Mucosa of gallbladder (tissue), 1 donor: ENCODE measurements at places on chromosomes 3 and 15. TPM values are rescaled to one million over a fixed set of nuclear protein-coding genes. Genes with fewer than 3 reads are reported as not detected.

DNA sequence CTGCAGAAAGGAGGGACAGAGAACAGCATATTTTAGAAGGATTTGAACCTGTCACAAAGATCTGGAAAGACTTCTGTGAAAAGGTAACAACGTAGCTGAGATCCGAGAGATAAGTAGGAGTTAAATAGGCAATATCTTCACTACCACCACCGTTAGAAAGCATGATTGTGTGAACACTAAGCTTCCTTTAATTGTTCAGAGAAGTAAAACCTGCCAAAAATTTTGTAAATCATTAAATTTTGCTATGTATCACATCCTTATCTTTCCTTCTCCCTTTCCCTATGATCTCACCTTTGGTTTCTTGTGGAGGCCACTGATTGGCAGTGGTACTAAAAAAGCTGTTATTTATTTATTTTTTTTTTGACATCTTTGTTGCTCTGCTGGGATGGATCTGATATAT, 346.9 kb downstream of the NLGN1 start:
- no peak for DNase-seq

DNA sequence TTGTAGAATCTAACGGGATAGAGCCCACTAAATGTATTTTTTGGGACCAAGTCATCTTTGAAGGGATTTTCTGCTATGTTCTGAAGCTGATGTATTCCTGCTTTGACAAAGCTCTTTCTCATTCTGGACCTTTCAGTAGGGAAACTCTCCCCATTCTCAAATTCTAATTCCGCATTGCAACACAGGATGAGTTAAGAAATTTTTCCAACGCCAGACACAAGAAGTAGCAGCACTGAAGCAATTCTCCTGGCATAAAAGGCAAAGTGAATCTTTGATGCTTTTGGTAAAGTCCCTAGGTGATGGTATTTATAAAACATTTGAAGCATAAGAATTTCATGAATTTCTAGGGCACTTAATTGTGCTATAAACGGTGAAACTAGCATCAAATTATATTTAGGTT, 76.8 kb downstream of the ZPLD1 start:
- DNase-seq, result no peak

GRCh38 chr3:82217571-82217970, 456.1 kb upstream of the GBE1 start:
- DNase-seq, result no peak

- DNase-seq, result no peak
Observed at GRCh38 chr3:131053043-131053859, 26.6 kb downstream of the NEK11 start.

GRCh38 chr15:73647259-73648013, 14.2 kb upstream of the NPTN start:
- DNase-seq, result no peak

DNA sequence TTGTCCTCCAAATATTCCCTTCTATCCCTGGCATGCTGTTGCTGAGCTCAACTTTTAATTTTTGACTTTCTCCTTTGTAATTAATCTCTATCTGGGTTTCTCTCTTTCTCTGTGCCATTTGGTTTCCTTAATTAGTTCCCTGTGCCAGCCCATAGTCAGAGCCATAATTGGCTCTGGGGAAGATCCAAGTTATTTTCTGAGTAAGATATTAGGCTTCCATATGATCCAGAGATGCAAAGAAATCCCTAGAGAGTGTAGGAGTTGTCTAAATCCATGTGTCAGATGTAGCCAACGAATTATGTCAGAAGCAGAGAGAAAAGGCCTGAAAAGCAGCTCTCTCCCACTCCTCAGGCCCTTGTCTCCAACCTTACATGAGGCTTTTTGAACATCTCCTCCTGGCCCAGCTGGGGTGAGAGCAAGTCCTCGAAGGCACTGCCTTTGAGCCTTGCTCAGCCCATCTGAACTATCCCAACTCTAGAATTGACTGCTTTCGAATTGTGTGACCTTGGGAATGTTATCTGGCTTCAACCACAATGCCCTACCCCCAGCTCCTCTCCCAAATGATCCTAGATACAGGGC, 46.4 kb downstream of the MOBP start:
- DNase-seq, result no peak

DNA sequence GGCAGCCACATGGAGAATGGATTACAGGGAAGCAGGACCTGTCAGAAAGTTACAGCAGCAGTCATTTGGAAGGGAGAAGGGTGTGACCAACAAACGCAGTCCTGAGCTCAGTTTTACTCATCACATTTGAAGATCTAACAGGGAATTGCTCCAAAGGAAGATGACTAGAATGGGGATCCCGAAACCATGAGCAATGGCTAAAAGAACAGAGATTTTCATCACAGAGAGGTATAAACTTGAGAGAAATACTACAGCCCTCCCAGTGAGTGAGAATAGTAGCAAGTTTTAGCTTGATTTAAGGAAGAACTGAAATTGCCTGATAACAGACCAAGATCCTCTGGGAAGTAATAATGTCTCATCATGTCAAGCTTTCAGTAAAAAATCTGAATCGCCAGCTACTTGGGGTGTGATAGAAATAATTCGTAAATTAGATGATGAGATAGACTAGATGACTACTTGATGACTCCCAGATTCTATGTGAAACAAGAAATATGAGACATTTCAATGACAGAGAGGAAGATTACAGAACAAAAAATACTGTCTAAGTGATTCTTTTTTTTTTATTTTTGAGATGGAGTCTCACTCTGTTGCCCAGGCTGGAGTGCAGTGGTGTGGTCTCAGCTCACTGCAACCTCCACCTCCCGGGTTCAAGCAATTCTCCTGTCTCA, 16.9 kb downstream of the CD47 start:
- no peak for DNase-seq

DNA sequence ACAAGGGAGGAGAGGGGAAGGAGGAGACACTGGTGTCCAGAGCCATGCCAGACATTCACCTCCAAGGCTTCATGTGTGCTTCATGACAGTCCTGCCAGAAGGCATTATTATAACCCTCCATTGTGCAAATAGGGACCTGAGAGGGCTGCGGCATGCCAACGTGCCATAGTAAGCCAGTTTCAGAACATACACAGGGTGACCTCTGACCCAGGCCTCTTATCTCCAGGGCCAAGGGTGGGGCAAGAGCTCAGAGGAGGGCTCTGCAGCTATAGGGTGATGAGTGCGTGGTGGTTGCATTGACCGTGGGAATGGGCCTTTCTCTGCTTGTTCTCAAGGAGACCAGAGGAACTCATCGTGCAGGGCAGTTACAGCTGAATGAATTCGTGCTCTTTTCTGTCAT, 9.7 kb upstream of the ACSBG1 start:
- no peak for DNase-seq

DNA sequence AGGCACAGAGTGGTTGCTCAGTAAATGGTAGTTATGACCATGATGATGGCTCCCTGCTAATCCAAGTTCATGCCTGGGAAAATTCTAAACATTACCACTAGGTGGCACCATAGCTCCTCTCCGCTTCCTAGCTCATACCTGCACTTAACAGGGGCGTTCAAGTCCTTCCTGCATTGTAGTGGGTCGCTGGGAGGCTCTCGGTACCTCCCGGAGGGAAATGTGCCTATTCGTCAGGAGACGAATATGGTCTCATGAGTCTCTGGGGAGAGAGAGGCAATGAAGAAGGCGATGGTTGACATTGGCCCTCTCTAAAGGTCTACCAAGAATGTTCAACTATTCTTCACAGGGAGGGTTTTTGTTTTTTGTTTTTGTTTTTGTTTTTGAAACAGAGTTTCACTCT, 10.9 kb downstream of the MESP1 start:
- peak; percentile 69 for DNase-seq

GRCh38 chr3:58670506-58671135, 4.0 kb upstream of the FAM3D start:
- DNase-seq, result no peak

DNA sequence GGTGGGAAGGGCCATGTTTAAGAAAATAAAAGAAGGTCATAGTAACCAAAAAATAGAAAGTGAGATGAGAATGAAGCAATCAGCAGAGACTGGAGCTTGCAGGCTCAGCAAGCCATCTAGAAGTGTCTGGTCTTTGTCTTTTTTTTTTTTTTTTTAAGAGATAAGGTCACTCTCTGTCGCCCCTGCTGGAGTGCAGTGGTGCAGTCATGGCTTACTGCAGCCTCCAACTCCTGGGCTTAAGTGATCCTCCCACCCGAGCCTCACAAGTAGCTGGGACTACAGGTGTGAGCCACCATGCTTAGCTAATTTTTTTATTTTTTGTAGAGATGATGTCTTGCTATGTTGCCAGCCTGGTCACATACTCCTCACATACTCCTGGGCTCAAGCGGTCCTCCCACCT, 36.2 kb downstream of the GXYLT2 start:
- no peak for DNase-seq

DNA sequence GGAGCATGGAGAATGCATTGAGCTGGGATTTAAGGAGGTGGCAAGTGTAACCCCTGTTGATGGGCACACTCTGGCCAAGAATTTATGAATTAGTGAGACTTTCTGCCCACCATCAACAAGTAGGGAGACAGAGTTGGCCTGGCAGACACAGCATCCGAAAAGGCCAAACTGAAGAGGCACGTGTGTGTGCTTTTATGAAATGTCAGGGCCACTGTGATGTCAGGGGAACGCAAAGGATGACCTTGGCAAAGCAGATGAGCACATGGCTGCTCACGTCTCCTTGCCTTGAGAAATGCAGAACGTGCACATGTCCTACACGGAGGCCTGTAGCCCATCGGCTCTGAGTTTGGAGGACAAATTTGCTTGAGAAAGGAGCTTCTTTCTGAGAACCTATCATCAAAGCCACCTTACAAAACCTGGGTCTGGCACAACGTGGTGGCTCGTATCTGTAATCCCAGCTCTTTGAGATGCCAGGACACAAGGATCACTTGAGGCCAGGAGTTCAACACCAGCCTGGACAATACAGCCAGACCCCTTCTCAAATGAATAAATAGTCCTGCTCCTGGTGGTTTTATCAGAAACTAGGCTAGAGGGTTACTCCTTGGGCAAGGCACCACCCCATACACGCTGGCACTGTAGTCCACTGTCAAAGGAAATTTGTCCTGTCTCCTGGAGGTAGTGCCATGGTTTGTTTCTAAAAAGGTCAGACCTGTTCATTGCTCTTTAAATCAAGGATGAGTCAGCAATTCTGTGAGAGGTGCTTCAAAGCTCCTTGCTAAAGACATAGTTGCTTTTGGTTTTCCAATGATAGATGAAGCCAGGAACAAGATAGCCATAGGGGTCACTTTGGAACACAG, 941 bp upstream of the SH3BP5 start:
- no peak for DNase-seq

GRCh38 chr3:86930831-86931230, 60.1 kb downstream of the VGLL3 start:
- DNase-seq, result no peak

GRCh38 chr3:128524374-128525299, 31.6 kb upstream of the GATA2 start:
- no peak for DNase-seq

DNA sequence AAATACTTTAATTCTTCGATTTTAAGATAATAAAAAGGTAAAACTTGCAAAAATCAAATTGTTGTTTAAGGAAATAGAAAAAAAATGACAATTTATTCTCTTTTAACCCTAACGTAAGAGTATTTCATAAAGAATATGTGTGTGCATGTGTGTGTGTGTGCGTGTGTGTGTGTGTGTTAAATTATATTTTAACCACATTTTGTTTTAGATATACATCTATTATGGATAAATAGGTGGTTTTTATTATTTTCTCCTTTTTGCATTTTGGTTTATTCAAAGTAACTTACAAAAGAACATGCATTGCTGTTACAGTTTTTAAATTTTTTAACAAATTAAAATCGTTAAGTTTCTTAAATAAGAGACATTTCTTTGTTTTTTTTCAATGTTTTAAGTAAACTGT, 414.4 kb downstream of the NAALADL2 start:
- no peak for DNase-seq

GRCh38 chr3:50825841-50826240, 151.1 kb downstream of the DOCK3 start:
- DNase-seq, result no peak

DNA sequence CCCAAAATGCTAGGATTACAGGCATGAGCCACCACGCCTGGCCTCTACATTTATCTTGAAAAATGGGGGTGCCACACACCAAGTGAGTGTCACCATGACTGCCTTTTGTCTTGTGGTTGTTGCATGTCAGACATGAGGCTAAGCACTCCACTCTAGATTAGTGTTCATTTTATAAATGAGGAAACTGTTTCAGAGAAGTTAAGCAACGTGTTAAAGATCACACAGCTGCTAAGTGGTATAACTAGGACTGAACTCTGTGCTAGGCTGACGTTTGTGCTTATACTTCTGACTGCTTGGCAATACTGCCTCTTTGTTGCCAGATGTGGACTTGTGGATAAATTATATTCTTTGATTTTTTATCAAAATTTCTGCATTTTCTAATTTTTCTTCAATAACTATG, 50.8 kb upstream of the SMAD6 start:
- DNase-seq, result no peak

GRCh38 chr15:34855413-34855812, 60.1 kb upstream of the ACTC1 start:
- DNase-seq, result no peak

Gene PAQR9
- total RNA-seq, result 0.32 TPM

Gene CTSH
- 465 TPM for total RNA-seq

Gene RHCG
- not detected for total RNA-seq

Gene SLC15A2
- total RNA-seq, result 18.8 TPM

Gene EBLN2
- 3.0 TPM for total RNA-seq

Gene GRM2
- 0.29 TPM for total RNA-seq

Gene IL16
- total RNA-seq, result 16.5 TPM

Gene POPDC2
- 53.2 TPM for total RNA-seq

Gene RAD18
- total RNA-seq, result 8.8 TPM

Gene TRH
- not detected for total RNA-seq
